ENCODE measurements at places on chromosomes 2 and 18. TPM values are rescaled to one million over a fixed set of nuclear protein-coding genes. Genes with fewer than 3 reads are reported as not detected.

GRCh38 chr2:111031546-111032478 is 88.9 kb upstream of the BCL2L11 start:
- no peak for DNase-seq

GRCh38 chr2:48148841-48149430 is 242.6 kb upstream of the FBXO11 start:
- DNase-seq, result no peak

GRCh38 chr2:106181064-106181463 is 13.0 kb downstream of the UXS1 start:
- no peak for DNase-seq

HOXD13 gene
- total RNA-seq, result not detected

DNA sequence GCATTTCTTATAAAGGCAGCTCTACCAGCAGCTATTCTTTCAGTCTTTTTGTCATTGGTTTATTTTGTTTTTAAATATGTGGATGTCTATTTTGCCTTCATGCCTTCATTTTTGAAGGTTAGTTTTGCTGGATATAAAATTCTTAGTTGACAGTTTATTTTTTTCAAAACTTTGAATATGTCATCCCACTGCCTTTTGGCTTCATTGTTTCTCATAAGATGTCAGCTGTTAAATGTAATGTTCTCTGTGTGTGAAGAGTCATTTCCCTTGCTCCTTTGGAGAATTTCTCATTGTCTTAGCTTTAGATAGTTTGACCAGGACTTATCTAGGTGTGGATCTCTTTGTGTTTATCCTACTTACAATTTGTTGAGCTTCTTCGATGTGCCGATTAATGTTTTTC is 213.5 kb downstream of the KIAA1328 start:
- no peak for DNase-seq

DNA sequence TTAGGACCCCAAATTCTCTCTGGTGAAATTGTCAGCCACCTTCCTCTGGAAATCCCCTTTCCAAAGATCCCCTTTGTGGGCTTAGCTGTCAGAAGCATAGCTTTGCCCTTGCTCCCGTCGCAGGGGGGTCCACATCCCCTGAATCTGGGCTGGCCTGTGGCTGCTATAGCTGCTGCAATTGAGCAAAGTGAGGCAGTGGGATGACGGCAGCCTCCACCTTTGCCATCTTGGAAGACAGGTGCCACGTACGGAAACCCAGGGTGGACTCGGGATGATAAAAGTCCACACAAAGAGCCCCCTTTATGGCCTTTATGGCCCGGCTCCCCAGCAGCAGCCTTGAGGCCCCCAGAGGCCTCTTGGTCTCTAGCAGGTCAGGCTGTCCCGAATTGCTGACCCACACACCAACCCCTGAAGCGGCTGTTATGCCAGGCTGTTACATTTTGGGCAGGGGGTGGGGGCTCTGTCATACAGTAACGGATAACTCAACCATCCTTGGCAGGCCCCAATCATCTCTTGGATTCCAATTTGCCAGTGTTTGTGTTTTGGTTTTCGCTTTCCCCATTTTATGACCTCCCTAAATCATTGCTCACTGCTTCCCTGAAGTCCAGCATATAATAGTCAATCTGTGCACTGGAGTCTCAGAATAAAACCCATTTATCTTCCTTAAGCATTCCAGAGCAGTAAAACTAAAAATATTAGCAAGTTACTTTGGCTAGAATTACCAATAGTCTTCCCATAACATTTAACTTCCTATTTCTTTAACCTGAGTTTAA is 33.2 kb upstream of the ID2 start:
- DNase-seq, result no peak

IL36B gene
- not detected for total RNA-seq

GRCh38 chr2:61074100-61074499 is 8.4 kb downstream of the SANBR start:
- no peak for DNase-seq

APLF gene
- 6.5 TPM for total RNA-seq

- DNase-seq, result no peak
These were observed 24.5 kb upstream of the GIGYF2 start for GRCh38 chr2:232672588-232672987.

GRCh38 chr18:13241893-13242175 is 23.3 kb downstream of the LDLRAD4 start:
- DNase-seq, result no peak

TRIM43 gene
- not detected for total RNA-seq

UNC50 gene
- 57.1 TPM for total RNA-seq

GRCh38 chr2:205650450-205650849 is 31.9 kb upstream of the NRP2 start:
- peak; percentile 61 for DNase-seq

STON1 gene
- total RNA-seq, result 0.88 TPM

ITGA6 gene
- total RNA-seq, result 94.7 TPM

DNA sequence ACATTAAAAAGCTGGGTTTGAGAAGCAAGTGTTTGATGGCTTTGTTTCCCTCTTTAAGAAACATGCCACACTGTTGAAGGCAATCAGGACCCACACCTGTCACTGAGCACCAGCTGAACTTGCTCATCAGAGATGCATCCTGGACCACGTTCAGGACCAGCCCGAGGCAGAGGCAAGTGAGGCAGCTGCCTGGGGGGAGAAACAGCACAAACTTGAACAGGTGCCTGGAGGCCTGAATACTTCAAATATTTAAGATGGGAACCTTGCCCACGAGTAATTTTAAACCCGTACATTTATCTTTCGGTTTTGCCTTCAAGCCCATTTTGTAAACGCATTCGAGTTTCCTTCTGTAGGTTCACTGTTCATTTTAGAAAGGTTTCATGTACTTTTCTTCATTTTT is 421.3 kb downstream of the NYAP2 start:
- DNase-seq, result no peak

HMSD gene
- not detected for total RNA-seq

DNA sequence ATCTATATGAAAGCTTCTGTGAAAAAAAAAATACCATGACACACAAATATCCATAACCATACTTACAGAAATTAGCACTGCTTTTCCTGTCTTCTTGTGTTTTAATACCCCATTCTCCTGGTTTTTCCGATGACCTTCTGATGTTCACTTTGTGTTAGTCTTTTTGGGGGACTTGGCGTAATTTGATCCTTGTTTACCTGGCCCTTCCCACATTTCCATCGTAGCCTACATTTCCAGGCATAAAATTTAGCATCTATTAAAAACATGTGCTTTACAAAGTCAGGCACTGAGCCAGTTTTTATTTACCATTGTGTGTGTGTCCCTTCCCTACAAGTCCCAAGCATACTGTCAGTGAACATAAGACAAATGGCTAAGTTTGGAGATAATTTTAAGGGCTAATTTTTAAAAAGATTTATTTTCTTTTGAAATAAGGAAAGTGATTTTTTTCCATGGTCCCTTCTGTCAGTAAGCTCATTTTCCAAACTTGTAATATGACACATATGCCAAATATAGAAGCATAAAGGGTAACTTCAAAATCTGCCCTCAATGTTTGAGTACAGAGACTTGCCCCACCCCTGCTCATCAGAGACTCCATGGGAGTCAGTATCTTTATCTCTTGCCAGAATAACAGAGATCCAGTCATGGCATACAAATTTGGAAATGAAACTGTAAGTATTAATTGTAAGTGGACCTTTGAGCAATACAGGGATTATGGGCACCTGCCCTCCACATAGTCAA is 27.3 kb downstream of the SESTD1 start:
- no peak for DNase-seq

- DNase-seq, result no peak
These were observed 174.6 kb upstream of the PID1 start for GRCh38 chr2:229445501-229446211.

- DNase-seq, result no peak
These were observed 6.2 kb upstream of the NEU2 start for GRCh38 chr2:233026198-233026813.

GBX2 gene
- total RNA-seq, result 0.84 TPM

IL1RL1 gene
- total RNA-seq, result 5.1 TPM

CD8B2 gene
- total RNA-seq, result not detected

Data from kidney epithelial cell (primary cell).